ENCODE measurements at places on chromosomes 12 and 14.

DNA sequence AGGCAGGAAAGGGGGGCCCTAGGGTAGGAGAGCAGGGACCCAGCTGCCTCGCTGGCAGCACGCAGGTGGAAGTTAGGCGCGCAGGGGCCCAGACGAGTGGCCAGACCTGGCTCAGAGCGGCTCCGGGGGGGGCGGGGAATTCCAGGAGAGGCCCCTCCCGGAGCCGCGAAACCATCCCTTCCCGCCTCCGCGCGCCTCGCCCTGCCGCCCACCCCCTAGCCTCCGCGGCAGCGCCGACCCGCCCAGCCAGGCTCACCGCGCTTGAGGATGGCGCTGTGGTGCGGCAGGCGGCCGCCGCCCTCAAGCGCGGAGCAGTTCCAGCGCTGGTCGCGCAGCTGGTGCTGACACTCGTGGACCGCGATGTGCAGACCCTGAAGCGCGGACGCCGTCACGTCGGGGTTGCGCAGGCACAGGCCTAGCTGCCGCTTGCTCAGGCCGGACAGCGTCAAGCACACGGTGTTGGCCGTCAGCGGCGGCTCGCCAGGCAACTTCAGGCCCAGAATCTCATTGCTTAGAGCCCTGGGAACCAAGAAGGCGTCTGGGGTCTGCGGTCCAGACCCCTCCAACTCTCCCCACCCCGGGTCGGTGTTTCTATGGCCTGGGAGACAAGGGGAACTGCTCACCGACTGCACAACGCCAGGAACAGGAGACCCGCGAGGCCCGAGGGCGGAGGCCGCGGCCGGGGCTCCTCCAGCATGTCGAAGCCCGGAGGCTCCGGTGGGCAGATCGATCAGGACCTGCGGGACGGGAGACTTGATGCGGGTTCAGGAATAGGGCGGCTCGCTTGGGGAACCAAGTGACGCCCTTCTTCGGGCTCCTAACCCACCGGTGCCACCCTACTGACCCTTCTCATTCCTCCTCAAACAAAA lies 1.5 kb downstream of the WNT10B start:
- no peak for DNase-seq

- DNase-seq = no peak
Measured at GRCh38 chr12:55797550-55797949, 20.0 kb downstream of the SARNP start.

DNA sequence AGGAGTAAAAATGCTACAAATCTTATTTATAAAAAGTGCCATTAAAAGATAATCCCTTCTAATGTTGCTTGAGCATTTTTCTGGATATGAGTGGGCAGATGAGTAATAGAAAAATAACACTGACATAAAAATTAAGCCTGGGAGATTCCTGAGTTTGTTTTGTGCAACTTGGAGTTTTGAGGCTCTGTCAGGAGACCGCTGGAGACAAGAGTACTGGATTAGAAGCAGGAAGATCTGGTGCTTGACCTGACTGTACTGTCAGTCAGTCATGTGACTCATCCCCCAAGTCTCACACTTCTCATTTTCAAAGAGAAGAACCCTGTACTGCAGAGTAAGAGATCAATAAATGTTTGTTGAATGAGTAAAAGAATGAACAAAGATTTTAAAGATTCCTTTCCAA lies 29.4 kb downstream of the ANO4 start:
- no peak for DNase-seq

DNA sequence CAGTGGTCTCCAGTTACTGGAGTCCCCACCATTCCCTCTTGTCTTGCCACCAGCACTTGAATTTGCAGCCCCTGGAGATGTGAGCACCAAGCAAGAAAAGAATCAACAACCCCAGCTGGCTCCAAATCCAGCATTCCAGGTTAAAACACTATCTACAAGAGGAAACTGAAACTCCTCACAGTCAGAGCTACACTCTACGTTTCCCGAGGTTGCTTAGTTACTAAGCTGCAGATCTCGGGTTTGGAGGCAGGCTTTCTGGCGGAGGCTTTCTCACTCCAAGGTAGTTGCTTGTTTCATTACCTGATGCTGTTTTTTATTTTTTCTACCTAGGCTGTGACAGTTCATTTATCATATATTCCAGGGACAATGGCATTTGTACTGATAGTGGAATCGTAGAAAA lies 248.1 kb downstream of the GLT1D1 start:
- no peak for DNase-seq

- peak; percentile 38 for DNase-seq
Measured at GRCh38 chr12:2682296-2683251, 112.2 kb upstream of the FKBP4 start.

DNA sequence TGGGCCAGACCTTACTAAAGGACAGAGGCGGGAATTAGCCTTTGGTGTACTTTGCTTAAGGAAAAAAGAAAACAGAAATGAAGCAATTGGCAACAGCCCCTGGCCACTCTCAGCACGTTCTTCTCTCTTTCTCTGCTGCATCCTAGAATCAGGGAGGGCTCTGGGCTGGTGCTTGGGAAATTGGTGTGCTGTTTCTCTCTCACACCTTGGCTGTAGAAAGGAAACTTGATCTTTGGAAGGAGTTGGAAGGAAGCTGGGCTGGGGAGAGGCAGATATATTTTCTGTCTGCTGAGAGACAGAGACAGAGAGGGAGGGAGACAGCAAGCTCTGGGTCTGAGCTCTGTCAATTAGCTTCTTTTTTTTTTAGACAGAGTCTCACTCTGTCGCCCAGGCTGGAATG lies 27.4 kb downstream of the NOS1 start:
- DNase-seq = no peak

GRCh38 chr14:59832653-59833294 lies 37.8 kb downstream of the RTN1 start:
- no peak for DNase-seq

DNA sequence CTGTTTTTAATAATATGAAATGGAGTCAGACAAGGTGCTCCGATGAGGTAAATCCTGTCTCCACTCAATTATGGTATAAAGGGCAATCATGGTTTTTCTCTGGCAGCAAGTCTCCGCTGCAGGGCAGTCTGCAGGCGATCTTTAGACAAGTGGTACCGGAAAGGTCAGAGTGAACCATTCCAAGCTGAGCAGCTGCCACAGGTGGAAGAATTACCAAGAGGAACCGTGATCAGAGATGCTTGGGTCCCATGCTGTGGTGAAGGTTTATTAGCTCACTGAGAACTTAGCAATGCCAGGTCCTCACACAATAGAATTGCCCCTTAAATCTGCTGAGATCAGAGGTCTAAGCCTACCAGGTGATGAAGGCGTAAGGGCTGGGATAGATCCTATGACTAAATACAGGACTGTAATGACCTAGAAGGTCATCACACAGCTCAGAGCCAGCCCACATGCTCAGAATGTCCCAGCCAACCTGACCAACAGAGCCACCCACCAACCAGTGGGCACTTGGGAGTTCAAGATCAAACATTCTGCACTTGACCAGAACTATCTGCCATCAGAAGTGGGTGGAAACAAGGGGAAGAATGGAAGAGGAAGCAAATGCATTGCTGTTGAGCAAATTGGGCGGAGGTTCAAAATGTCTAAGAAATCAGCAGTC lies 175.2 kb upstream of the BCL2L14 start:
- no peak for DNase-seq

DNA sequence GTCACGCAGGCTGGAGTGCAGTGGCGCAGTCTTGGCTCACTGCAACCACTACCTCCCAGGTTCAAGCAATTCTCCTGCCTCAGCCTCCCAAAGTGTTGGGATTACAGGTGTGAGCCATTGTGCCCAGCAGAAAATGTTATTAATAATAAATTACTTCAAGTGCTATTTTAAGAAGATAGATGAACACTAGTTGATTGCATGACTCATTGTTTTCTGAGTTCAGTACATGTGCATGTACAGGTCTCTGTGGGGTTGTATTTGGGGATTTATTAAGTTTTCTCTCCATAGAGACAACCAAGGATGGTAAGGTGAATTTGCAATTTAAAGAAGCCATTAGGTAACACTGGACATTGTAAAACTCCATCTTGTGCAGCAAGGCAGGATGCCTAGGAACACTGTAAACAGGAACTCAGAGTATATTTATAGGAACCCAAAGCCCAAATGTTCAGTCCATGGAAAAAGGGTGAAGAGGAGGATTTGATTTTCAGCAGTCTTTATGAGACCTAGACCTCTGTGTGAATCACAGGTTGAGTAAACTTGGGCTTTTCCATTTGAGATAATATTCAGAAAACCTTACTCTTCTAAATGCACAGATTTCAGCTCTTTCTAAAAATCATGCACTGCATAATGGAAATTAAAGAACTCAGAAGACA lies 49.3 kb upstream of the TMPO start:
- no peak for DNase-seq

GRCh38 chr14:106003351-106003750 lies 477.0 kb downstream of the TMEM121 start:
- no peak for DNase-seq

- DNase-seq = no peak
Measured at GRCh38 chr12:12791756-12792369, 6.4 kb downstream of the APOLD1 start.

DNA sequence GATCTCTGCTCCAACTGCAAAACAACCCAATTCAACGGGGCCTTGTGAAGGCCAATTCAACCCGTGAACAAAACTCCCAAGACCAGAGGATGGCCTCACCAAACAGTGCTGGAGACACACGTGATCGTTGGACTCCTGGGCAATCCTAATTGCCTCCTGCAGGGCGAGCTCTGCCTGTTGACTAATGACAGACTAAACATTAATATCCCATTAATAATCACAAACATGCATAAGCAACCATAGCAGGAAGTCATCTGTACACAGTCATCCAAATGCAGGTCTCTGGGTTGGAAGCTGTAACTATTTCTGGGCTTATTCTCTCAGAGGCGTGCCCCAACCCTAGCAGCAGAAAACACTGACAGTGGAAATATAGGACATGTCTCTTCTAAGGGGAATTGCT lies 21.0 kb downstream of the ANAPC5 start:
- no peak for DNase-seq

DNA sequence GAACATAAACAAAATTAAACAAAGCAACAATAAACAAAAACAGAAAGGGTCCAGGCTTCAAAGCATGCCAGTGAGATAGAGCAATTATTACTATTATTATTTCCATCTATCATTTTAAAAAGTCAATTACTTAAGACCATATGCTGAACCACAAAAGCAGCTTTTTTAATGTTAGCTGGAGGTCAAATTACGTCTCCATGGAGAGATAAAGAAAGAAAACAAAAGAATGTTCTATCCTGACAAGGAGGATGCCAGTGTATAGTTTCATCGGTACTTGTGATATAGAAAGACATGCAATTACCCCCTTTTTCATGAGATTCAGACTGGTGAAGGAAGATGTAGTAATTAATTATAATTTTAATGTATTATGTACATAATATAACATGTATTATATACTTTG lies 81.6 kb upstream of the DCN start:
- DNase-seq = no peak

DNA sequence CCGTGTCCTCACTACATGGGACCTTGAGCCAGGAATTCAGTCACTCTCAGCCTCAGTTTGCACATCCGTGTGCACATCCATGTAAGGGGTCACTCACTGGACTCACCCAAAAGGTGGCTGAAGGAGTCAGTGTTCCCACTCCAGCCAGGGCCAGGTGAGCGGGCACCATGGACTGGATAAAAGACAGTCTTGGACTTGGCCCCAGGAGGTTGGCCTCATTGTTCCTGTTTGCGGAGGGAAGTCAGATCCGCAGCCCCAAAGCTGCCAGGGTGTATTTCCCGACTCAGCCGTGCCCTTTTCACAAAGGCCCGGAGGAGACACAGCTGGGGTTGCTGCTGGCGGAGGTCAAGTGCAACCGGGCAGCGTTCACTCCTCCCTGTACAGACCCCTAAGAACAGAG lies 170.7 kb upstream of the MYL2 start:
- DNase-seq = no peak

DNA sequence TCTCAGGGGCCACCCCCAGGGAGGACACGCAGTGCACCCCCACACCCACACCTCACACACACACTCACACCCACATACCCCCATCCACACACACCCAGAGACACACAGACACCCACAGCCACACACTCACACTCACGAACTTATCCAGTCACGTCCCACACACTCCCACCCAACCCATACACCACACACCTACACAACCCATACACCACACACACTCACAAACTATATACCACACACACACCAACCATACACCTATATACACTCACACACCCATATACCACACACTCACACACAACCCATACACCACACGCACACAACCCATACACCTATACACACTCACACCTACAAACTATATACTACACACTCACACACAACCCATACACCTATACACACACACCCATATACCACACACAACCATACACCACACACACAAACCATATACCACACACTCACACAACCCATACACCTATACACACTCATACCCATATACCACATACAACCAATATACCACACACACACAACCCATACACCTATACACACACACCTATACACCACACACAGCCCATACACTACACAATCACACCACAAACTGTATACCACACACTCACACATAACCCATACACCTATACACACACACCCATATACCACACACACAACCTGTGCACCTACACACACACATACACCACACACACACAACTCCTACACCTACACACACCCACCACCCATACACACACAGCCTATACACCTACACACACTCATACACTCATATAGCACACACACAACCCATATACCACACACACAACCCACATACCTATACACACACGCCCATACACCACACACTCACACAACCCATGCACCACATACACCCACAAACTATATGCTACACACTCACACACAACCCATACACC lies 42.7 kb downstream of the TMEM121 start:
- no peak for DNase-seq

GRCh38 chr12:49347311-49348193 lies 864 bp downstream of the DNAJC22 start:
- no peak for DNase-seq

DNA sequence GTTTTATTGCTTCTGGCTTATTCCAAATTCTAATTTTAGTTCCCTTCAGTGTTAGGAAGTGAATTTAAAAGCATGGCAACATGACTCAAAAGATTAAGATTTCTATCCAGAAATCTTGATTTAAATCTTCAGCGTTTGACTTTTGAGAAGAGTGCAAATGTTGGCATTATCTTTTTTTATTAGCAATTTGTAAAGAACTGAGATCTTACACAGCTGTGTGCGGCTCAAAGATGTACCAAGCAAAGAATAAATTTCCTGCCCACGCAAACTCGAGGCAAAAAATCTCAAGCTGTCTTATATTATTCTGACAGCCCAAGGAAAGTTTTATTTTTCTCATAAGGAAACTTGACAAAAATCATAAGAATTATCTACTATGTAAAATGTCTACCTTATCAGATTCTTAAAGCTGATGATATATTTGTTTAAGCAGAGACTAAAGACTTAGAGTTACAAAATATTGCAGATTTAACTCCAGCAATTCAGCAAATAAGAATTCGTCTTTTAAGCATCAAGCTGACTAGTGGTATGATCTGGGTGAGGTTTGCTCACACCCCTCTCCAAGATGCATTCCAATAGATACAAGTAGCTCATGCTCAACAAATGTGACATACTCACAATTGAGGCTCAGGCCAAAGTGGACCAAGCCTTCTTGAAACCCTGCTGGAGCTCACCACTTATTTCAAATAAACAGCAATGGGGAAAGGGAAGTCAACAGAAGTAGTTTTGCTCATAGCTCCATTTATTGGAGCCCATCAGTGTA lies 47.4 kb upstream of the POC1B start:
- no peak for DNase-seq
